ENCODE measurements at places on chromosomes 12 and 14.

DNA sequence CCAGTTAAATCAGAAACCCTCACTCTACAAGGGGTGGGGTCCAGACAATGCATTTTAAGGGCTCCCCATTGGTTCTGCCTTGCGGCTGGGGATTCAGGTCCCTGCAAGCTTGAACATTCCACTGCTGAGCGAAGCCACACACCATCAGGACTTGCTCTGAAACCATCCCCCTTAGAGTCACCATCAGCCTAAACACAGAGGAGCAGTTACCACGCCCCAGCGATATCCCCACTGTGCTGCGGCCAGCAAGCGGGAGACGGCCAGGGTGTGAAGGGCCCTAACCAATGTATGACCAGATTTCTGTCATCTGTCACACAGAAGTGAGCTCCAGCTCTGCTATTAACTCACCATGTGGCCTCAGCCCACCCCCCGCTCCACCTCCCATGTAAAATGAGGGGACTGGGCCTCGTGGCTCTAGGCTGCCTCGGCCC is 29.7 kb downstream of the CCDC88C start:
- no peak for DNase-seq

DNA sequence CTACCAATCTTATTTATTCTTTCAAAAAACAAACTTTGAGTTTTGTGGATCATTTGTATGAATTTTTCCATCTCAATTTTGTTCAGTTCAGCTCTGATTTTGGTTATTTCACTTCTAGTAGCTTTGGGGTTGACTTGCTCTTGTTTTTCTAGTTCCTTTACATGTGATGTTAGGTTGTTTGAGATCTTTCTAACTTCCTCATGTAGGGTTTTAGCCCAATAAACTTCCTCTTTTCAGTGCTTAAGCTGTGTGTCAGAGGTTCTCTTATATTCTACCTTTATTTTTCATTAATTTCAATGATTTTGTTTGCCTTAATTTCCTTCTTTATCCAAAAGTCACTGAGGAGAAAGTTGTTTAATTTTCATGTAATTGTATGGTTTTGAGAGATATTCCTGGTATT is 860.4 kb upstream of the FBXO33 start:
- DNase-seq: no peak

DNA sequence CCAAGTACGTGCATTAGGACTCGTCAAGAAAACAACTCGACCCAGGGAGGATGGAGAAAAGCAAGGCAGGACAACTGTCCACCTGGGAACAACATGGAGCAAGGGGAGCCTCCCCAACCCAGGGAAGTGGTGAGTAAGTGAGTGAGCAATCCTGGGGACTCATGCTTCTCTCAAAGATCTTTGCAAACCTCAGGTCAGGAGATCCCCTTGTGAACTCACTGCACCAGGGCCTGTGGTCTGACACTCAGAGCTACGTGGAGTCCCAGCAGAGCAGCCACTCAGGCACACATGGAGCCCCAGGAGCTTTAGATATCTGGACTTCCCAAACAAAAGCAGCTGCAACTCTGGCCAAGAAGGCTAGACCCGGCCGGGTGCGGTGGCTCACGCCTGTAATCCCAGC is 12.2 kb upstream of the OR5AU1 start:
- DNase-seq: no peak

DNA sequence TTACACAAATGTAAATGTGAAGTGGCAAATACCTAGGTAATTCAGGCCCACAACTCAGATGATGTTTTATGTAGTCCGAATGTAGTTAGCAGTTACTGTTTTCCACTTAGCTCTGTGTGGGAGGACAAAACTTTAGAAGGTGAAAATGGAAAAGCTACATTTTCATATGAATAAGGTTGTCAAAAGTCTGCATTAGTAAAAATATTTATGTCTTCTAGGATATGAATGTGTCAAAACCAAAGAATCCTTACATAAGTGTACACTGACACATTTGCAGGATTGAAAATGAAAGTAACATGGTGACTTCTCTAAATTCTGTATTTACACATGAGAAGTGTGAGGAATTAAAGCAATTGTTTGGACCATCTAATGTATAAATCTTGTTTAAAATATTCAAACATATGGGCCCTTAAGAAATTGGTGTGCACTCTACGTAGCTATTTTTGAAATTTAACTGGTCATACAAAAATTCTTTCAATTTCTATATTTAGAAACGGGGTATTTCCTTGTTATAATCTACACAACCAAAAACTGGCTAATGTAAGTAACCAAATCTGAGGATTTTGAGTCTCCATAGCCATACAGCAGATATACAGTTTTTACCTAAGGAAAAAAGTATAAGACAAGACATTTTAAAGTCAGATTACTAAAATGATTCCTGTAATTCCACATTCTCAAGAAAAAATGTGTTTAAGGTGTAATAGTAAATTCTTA is 5.4 kb downstream of the CDKN1B start:
- no peak for DNase-seq

DNA sequence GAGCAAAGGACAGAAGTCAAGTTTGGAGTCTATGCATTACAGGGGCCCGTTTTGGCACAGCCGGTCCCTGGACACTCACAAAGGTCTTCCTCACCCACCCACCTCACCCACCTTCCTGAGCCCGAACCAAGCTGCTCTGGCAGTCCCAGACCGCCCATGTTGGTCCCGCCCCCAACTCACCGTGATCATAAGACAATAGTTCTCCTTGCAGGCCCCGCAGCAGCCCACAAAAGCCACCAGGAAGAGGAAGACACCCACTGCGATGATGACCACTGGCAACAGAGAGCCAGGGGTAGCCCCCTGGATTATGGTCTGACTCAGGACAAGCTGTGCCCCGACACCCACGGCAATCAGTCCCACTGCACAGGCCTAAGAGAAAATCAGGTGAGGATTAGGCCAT is 1.8 kb downstream of the CD63 start:
- DNase-seq: no peak

- no peak for DNase-seq
These were observed 30.9 kb downstream of the NIN start for GRCh38 chr14:50800032-50800431.

DNA sequence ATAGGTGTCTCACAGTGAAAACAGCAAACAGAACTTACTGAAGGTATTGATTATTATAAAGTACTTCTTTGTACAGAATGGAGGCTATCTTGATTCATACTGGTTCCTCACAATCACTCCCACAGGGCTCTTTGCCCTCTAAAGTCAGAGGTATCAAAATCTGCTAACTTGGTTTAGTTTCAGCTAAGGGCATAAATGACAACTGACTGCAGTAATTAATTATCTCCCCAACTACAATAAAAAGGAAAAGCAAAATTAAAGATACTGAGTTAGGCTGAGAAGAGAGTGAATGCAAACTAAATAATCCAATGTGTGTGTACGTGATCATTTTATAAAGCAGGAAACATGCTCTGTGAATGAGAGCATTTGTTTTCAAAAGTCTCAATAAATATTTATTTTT is 338.7 kb downstream of the ACSS3 start:
- no peak for DNase-seq

DNA sequence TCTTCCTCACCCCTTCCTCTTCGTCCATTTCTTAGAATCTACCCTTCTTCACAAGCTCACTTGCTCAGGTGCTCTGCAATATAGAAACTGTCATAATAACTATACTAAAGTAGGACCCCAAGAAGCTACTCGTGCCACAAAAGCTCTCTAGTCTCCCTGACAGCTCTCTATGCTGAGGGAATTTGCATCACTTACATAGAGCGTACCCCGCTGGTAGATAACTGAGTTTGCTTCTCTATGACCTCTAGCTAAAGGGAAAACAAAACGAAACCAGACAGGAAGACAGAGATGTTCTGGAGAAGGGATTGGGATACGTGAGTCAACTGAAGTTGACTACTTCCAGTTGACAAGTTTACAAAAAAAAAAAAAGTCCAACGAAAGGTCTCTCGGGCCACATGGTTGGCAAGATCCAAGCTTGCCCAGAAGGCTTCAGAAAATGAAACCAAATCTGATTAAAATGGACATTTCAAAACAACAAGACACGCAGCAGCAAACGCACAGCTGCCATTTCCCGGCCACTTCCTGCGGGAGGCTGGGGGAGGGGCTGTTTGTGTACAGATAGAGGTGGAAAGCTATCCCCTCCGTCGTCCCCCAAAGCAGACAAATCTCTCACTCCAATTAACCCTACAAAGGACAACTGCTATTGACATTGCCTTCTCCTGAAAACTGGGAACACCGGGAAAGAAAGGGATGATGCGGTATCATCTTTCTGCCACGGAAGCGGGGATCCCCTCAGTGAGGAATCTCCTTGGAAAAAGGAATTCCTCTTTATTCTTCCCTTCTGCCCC is 1.3 kb downstream of the BAZ2A start:
- DNase-seq: no peak

DNA sequence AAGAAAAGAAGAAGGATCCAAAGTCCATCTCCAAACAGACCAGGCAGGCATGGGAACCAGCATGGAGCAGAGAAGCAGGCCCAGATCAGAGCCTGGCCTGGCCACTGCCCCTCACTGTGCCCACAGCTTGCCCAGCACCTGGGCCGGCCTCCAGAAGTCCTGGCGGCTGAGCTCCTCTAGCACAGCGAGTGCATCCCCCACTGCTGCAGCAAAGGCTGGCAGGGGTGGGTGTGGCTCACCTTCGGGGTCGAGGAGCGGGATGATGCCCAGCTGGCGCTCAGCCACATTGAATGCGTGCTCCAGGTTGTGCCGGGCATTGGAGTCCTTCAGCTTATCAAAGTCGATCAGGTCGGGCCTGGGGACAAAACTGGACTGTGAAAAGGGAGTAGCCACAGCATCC is 78.7 kb downstream of the SPTB start:
- DNase-seq: no peak

DNA sequence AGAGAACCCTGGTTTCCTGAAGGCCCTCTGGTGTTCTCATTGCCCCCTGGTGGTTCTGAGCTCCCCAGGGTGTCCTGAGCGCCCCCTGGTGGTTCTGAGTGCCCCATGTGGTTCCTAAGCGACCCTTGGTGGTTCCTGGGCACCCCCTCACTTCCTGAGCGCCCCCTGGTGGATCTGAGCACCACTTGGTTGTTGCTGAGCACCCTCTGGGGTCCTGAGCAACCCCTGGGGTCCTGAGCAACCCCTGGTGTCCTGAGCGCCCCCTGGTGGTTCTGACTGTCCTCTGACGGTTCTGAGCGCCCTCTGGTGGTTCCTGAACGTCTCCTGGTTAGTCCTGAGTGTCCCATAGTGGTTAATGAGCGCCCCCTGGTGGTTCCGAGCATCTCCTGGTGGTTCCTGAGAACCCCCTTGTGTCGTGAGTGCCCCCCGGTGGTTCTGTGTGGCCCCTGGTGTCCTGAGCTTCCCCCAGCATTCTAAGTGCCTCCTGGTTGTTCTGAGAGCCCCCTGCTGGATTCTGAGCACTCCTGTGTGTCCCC is 568.3 kb downstream of the TMEM121 start:
- no peak for DNase-seq

GRCh38 chr14:58584383-58584782 is 53.4 kb upstream of the DACT1 start:
- no peak for DNase-seq

GRCh38 chr14:69980457-69981425 is 101.5 kb downstream of the SMOC1 start:
- DNase-seq: no peak

DNA sequence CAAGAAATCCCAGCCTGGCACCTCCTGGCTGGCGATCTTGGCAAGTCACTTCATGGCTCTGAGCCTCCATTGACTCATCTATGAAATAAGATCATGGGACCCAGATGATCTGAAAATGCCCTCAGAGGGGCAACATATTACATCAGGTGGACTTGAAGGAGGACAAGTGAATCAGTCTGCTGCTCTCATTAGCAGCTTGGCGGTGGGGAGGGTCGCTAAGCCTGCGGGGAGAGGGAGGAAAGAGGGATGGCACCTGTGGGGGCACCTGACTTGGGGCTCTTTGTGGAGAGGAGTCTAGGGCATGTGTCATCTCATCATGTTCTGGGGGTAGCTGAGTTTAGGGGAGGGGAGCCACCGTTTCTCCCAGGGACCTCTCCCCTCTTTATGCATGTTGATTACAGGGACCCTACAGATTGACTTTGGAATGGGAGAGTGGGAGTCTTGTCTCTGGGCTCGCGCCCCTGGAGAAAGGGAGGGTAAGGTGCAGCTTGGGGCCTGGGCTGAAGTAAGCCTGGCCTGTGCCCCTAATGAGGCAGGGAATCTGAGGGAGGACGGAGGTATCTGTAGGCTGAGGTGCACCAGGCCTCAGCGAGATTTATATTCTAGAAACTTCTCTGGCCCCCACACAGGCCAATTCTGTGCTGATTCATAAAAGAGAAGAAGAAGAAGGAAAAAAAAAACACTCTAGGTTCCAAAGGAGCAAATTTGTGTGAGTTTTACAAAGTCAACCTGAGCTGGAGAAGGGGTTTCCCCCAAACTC is 29.3 kb upstream of the BATF start:
- DNase-seq: no peak

DNA sequence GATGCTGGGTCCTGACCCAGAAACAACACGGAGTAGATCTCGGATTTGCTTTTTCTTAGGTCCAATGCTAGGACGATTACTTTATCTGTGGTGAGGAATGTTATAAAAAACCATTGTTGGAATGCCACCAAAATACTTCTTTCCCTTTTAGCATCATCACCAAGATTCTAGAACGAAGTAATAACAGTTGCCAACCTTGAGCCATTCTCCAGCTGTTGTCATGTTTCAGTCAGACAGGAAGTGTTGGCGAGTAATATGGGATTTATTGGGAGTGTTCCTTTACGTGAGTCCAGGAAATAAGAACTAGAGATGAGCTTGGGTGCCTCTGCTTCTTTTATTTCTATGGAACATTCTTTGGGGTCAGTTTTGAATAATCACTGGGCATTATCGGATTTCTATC is 892.9 kb downstream of the DIO2 start:
- no peak for DNase-seq

- DNase-seq: no peak
These were observed 748 bp downstream of the MAPKAPK5 start for GRCh38 chr12:111842556-111843396.

DNA sequence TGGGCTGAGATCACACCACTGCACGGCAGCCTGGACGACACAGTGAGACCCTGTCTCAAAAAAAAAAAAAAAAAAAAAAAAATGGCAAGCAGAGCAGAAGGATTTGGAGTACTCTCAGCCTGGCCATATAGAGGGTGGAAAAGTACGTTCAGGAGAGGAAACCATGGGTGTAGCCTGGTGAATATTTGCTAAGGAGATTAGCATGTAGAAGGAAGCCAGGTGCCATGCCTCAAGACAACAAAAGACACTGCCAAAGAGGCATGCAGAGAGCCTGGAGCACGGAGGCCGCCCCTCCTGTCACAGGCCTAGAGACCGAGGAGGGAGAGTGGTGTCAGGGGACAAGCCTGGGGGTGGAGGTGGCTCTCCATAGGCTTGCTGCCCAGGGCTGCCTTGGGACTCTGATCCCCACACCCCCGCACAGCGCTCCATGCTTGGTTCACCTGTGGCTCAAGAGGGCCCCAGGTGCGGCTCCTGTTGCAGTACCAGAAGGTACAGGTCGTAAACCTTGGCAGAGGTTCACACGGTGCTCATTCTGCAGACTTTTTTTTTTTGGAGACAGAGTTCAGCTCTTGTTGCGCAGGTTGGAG is 27.9 kb upstream of the DEGS2 start:
- DNase-seq: no peak

Data from NCI-H1417 treated with DMSO at 0.1 percent for 48 hours (cell line).